Central memory CD8-positive, alpha-beta T cell (primary cell): ENCODE measurements at places on chromosomes 6 and 20.

DNA sequence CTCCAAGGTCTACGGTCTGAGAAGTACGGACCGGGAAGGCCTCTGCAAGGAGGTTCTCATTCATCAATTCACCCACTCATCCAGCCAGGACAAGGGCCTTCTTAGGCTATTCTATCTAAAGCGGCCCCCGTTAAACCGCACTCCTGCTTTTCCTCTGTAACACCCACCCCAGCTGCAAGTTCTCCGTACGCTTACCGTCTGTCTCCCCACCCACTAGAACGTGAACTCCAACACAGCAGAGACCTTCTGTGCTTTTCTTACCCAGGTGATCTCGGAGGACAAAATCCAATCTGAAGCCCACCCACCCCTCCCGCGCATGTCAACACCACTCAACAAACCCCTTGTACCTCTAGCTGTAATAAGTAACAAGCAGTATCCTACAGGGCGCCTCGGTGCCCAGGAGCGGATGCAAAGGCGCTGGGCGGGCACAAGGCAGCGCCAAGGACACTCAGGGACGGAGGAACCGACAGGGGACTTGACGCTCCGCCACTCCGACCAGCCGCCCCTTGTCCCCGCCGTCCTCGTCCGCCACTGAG is 351 bp downstream of the AURKA start:
- peaks cover 18% of the 10 kb centered on the region for H3K36me3 ChIP-seq
- H3K27me3 ChIP-seq, result no peaks in the 10 kb centered on the region
- H3K4me3 ChIP-seq, result no peak overlapping the region
- H3K27ac ChIP-seq, result no peak overlapping the region

DNA sequence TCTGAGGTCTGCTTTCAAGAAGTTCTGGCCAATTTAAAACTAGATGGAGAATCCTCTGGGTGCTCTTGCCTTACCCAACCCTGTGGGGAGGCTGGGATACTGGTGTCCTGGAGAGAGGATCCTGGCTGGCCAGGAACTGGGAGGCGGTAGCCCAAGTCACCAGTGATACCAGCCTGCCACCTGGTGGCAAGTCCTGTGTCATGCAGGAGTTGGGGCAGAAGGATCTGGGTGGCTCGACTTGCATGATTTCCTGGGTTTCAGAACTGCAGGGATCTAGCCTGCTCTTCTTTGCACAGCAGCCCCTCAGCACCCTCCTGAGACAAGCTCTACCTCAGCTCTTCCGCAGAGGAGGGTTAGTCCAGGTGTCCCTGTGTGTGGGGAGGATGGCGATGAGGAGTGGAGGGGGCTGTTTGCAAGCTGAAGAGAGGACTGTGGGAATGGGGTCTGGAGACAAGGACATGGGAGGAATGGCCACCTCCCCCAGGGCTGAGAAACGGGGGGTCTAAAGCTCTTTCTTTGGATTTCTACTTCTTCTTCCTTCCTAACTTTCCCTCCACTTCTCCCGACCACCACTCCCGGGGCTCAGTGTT is 4.2 kb downstream of the KCNK17 start:
- H3K27me3 ChIP-seq, result peaks cover 35% of the 10 kb centered on the region
- H3K27ac ChIP-seq, result no peak overlapping the region
- no peaks in the 10 kb centered on the region for H3K4me1 ChIP-seq
- no peaks in the 10 kb centered on the region for H3K36me3 ChIP-seq
- peak; percentile 38 for DNase-seq

DNA sequence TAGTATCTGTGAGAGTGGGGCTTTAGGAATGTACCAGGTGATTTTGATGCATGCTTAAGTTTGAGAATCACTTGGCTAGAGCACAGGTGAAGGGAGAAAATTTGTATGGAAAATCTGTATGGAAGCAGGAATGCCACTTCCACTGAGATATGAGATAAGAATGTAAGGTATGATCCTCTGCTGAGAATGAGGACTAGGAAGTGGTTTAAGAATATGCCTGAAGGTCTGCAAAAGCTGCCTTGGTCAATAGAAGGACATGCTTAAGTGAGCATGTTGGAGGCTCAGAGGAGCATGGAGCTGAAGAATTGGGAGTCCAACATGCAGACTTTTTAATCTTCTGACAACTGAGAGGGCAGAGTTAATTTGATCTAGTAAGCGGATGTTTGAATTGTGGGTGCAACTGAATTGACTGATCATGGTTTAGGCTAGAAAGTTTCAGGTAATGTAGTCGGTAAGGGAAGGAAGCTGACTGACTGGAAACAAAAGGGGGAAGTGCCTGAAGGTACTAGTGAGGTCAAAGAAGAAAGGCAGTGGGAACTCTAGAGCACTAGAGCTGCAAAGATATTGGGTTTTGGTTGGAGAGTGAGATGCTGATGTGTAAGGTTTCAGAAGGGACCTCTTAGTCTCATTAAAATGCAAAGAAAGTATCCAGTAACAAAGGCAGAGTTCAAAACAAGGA is 28.6 kb upstream of the NOTCH4 start:
- no peaks in the 10 kb centered on the region for H3K27me3 ChIP-seq
- peaks cover 2% of the 10 kb centered on the region for H3K36me3 ChIP-seq
- H3K4me3 ChIP-seq, result no peak overlapping the region
- peaks cover 14% of the 10 kb centered on the region for H3K4me1 ChIP-seq

- no peak overlapping the region for H3K27ac ChIP-seq
- no peak overlapping the region for H3K4me3 ChIP-seq
- H3K4me1 ChIP-seq, result no peaks in the 10 kb centered on the region
- no peak for DNase-seq
- H3K27me3 ChIP-seq, result no peaks in the 10 kb centered on the region
- H3K36me3 ChIP-seq, result peaks cover 4% of the 10 kb centered on the region
Observed at GRCh38 chr6:151075527-151075926, 164.2 kb upstream of the AKAP12 start.

- H3K4me1 ChIP-seq, result no peaks in the 10 kb centered on the region
- no peak for DNase-seq
- no peaks in the 10 kb centered on the region for H3K27me3 ChIP-seq
- no peak overlapping the region for H3K4me3 ChIP-seq
Observed at GRCh38 chr20:35515949-35516645, 13.4 kb downstream of the C20orf173 start.

- H3K4me3 ChIP-seq, result peak overlapping the region; percentile 64
- no peaks in the 10 kb centered on the region for H3K27me3 ChIP-seq
- H3K36me3 ChIP-seq, result no peaks in the 10 kb centered on the region
- DNase-seq, result no peak
- peaks cover 15% of the 10 kb centered on the region for H3K4me1 ChIP-seq
Observed at GRCh38 chr6:96156425-96156824, 140.7 kb downstream of the FUT9 start.

DNA sequence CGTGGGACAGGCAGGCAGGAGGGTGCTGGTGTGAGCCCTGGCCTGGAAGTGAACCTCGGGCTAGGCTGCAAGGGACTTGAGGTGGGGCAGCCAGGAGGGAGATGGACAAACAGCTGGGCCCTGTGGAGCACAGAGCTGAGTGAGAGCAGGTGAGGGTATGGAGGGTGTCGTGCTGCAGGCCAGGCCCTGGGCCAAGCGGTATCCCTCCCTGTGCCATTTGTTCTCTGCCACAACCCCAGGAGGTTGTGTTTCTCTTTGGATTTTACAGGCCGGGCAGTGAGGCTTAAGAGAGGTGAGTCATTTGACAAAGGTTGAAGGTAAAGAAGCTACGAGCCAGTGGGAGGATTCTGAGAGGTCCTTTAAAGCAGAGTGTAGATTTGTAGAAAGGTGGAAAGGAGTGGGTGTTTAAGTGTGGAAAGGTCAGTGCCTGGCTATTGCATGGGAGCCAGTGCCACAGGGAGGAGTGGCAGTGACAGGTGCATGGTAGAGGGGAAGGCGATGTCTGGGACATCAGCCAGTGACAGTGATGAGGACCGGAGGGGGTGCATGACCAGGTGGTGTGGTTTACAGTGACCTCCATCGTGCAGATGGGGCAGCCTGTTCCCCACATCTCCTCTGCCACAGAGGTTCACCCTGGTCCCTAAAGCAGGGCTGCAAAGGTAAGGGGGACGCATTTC is 39.8 kb downstream of the GMPR start:
- no peaks in the 10 kb centered on the region for H3K27me3 ChIP-seq
- no peak overlapping the region for H3K4me3 ChIP-seq
- H3K27ac ChIP-seq, result no peak overlapping the region
- H3K4me1 ChIP-seq, result no peaks in the 10 kb centered on the region

GRCh38 chr6:74605922-74606581 is 599.8 kb downstream of the COL12A1 start:
- H3K4me3 ChIP-seq, result no peak overlapping the region
- H3K27ac ChIP-seq, result no peak overlapping the region
- H3K27me3 ChIP-seq, result no peaks in the 10 kb centered on the region
- H3K4me1 ChIP-seq, result no peaks in the 10 kb centered on the region
- H3K36me3 ChIP-seq, result no peaks in the 10 kb centered on the region
- no peak for DNase-seq

DNA sequence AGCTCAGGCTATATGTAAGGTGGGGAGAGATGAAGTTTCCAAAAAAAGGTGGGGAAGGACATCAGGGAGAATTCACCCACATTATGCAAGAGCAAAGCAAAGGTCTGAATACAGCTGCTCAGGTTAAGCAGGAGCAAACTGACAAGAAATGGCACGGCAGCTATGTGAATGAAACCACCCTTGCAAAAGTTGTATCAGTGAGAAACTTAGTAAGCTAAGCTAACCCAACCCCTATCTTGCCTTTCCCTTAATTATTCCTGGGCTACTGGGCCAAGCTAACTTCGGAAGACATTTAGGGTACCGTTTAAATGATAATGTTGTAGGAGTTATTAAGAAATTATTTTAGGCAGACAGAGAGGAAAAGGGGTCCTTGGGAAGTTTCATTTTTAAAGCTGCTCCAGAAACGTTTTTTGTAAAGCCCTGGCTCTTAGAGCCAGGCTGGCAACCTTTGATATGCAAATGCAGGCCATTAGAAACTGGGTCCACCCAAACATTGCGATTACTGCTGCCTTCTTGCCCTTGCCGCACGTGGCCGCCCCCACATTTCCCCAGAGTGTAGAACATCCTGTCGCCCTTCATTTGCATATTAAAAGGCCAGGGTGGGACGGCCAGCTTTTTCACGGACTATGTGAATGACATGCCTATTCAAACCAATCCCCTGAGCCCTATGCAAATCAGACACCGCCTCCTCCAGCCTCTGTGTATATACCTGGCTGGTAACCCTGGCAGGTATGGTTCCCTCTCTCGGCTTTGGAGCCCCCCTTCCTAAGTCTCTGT is 60.5 kb upstream of the SAMD5 start:
- DNase-seq, result no peak
- no peak overlapping the region for H3K27ac ChIP-seq
- H3K4me1 ChIP-seq, result no peaks in the 10 kb centered on the region
- H3K27me3 ChIP-seq, result peaks cover 48% of the 10 kb centered on the region

- H3K4me1 ChIP-seq, result no peaks in the 10 kb centered on the region
- no peaks in the 10 kb centered on the region for H3K36me3 ChIP-seq
- DNase-seq, result no peak
- H3K4me3 ChIP-seq, result no peak overlapping the region
Observed at GRCh38 chr20:59748619-59749191, 144.4 kb downstream of the PHACTR3 start.

- no peaks in the 10 kb centered on the region for H3K4me1 ChIP-seq
- no peak overlapping the region for H3K4me3 ChIP-seq
- H3K27me3 ChIP-seq, result no peaks in the 10 kb centered on the region
- H3K36me3 ChIP-seq, result no peaks in the 10 kb centered on the region
Observed at GRCh38 chr20:9294041-9294440, 220.3 kb upstream of the LAMP5 start.

DNA sequence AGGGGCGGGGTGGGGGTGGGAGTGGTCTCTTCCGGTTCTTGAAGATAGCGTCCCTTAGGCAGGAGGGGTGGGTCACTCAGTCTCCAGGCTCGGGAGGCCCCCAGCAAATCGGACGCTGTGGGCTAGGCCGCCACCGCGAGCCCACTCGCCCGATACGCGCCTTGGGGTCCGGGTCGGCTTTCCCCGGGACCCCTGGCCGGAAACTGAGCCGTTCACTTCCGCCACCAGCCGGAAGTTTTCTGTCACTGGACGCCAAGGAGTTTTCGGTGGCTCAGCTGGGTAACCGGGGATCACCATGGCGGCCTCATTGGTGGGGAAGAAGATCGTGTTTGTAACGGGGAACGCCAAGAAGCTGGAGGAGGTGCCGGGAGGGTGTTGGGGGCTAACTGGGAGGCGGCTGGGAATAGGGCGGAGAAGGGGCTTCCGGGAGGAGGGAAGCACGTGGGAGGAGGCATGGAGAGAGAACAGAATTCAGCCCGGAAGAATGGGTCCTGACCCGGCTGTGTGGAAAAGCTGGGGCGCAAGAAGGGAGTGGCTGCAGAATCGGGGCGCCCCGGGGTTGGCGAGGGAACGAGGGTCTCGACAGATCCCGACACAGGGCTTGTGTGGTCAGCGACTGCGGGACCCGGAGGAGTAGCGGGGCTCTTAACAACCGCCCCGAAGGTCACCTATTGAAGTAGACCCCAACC is at the start of gene ITPA:
TSS of gene ITPA (plus strand) at position 242 of the 689 bp plus-strand sequence. CDS start at position 296, 54 bp downstream.
- H3K4me1 ChIP-seq, result peaks cover 40% of the 10 kb centered on the region
- H3K4me3 ChIP-seq, result peak within 1 kb of the TSS; percentile 89
- H3K27ac ChIP-seq, result peak within 1 kb of the TSS; percentile 89
- H3K27me3 ChIP-seq, result no peaks in the 10 kb centered on the region
- no peak for DNase-seq
- H3K36me3 ChIP-seq, result peaks cover 15% of the 10 kb centered on the region

- no peak overlapping the region for H3K4me3 ChIP-seq
- H3K4me1 ChIP-seq, result peaks cover 33% of the 10 kb centered on the region
- H3K36me3 ChIP-seq, result peaks cover 2% of the 10 kb centered on the region
Observed at GRCh38 chr6:2225422-2226392, 19.7 kb downstream of the GMDS start.

- H3K4me1 ChIP-seq, result peaks cover 6% of the 10 kb centered on the region
- no peaks in the 10 kb centered on the region for H3K27me3 ChIP-seq
- H3K27ac ChIP-seq, result no peak overlapping the region
- DNase-seq, result no peak
- H3K4me3 ChIP-seq, result no peak overlapping the region
- H3K36me3 ChIP-seq, result no peaks in the 10 kb centered on the region
Observed at GRCh38 chr6:154931711-154932424, 63.2 kb upstream of the TIAM2 start.

DNA sequence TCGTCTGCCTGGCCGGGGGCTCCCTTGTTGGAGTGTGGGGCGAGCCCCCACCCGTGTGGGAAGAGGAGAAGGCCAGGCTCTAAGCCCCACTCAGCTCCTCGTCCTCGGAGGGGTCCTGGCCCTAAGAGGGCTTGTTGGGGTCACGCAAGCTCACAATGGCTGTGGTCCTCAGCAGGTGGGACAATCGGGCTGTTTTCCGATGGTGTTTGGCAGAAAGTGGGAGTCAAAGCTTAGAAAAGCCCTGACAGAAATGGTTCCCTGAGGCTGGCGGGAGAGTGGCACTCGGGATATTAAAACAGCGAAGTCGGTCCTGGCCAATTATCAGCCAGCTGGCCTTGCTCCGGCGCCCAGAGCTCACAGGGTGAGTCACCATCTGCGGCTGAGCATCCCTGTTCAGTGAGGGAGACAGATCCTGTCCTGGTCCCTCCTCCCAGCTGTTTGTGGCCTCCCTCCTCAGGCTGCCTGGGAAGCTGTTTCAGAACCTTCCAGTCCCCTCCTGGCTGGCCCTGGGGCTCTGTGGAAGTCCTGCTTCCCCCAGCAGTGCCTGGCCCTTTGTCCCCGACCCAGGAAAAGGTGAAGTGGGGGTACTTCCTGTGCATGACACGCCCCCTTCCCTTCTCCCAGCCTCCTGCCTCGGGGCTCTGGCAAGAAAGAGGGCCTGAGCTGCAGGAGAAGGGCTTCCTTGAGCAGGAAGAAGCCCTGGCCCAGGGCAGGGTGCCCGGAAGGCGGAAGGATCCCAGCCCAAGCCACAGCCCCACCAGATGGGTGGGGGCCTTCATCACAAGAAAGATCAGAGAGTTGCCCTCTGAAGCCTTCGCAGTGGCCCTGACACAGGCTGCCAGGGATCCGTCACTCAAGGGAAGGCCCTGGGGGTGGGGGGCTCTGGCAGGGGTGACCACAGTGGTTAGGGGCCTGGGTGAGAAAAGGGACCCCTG is 53.6 kb upstream of the BHLHE23 start:
- DNase-seq, result no peak
- no peak overlapping the region for H3K27ac ChIP-seq
- no peaks in the 10 kb centered on the region for H3K36me3 ChIP-seq
- H3K27me3 ChIP-seq, result peaks cover 20% of the 10 kb centered on the region
- no peak overlapping the region for H3K4me3 ChIP-seq
